ENCODE measurements at places on chromosomes 5 and 9. TPM values are rescaled to one million over a fixed set of nuclear protein-coding genes. Genes with fewer than 3 reads are reported as not detected.
A peak's percentile ranks its signal among the peaks of the same experiment; 100 is the strongest.

DNA sequence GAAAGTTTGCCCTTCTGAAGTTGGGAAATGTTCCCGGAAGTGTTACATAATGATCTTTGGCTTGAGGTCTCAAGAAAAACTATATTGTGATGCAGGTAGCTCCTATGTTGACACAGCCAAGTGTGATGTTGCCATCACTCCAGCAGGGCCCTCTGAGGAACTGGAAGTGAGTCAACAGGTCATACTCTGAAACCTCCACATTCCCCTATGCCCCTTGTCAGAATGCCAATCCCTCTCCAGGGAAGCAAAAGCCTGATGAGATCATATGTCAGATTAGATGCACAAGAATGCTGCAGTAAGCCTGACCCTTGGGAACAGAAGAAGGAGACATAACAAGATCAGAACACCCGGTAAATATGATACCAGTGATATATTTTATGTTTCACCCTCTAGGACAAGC lies 66.8 kb upstream of the ITGA2 start:
- DNase-seq = peak; percentile 75

DNA sequence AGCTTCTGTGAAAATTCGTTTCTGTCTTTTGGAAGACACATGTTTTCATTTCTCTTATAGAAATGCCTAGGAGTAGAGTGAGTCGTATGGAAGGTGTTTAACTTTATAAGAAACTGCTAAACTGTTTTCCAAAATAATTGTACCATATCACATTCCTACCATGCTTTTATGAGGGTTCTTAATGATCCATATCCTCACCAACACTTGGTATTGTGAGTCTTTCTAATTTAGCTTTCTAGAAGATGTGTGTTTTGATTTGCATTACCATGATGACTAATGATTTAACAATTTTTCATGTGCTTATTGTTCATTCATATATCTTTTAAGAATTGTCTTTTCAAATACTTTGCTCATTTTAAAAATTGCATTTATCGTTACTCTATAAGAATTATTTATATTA lies 223.6 kb downstream of the COMMD10 start:
- no peak for DNase-seq

GRCh38 chr5:39076757-39077728 lies 2.8 kb upstream of the RICTOR start:
- DNase-seq = no peak

Gene FAM78A
- 18.2 TPM for total RNA-seq

Gene OBP2B
- total RNA-seq = not detected

All from upper lobe of left lung (tissue), 6 donors.